ENCODE measurements at places on chromosomes 3 and 15.

GRCh38 chr3:27791956-27792355 lies 69.8 kb upstream of the EOMES start:
- no peaks in the 10 kb centered on the region for H3K4me1 ChIP-seq
- H3K36me3 ChIP-seq: no peaks in the 10 kb centered on the region
- peaks cover 3% of the 10 kb centered on the region for H3K27me3 ChIP-seq

DNA sequence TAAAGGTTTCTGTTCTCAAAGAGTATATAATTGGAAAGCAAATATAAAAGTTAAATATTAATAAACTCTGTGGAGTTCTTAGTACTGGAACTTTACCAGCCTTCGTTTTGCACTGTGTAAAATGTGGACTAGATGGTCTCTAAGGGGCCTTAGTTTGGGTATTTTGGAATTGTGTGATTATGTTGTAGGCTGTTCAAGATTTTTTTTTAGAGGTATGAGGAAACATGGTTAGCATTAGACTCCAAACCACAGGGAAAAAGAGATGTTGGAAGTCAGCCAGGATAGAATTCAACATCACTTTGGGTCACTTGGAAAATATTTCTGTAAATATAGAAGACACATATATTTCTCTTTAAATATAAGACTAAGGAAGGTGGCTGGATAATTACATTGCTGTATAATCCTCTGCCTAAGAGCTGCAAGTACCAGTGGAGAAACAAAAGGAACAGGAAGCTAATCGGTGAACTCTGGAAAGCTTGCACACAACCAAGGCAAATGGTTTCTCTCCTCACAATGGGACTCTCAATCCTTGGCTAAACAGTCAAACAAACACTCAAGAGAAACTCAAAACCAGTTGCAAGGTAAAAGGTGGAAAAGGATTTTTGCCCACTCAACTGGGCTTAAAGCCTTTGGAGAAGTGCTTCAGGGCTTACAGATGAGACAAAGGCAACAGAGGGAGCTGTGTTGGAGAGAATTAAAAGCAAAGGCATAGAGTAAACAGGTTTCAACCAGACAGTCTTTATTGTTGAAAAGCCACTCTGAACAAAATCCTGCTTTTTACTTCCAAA lies 141.7 kb downstream of the NR1D2 start:
- no peaks in the 10 kb centered on the region for H3K4me1 ChIP-seq
- DNase-seq: no peak
- no peaks in the 10 kb centered on the region for H3K36me3 ChIP-seq
- no peak overlapping the region for H3K27ac ChIP-seq

DNA sequence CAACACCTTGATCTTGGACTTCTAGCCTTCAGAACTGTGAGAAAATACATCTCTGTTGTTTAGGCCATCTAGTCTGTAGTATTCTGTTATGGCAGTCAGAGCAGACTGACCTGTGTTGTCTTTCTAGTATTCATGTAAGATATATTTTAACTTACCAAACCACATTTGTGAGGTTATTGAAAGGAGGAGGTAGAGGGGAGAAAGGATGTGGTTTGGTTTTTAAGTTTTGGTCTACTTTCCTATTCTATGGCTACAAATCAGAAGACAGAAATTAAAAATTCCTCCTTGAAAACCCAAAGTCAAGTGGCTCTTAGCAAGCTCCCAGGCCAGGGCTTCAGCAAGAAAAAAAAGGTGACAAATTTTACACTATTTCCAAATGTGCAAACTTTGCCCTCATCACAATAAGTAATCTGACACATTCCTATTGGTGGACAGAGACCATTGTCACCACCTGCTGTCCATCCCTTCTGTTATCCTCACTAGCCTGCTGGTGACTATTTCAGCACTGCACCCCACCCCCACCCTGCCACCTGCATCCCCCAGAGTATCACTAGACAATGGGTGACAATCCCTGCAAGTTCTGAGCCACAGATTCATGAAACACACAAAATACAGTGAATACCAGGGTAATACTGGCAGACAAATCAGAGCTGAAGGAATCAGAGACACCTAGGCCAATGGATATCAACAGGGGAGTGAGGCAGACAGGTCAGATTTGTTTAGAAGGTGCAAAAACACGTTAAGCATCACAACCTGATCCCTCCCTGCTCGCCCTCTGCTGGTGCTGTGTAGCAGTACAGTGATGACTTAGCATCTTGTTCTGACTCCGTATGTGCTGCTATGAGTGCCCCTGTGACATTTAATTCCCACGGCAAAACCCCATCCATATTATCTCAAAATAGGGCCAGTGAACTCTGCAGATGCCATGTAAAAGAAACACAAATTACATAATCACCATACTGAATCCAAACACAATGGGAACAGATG lies 79.0 kb upstream of the DCLK3 start:
- H3K4me1 ChIP-seq: peaks cover 2% of the 10 kb centered on the region
- no peaks in the 10 kb centered on the region for H3K27me3 ChIP-seq
- H3K27ac ChIP-seq: no peak overlapping the region
- no peak overlapping the region for H3K4me3 ChIP-seq
- H3K36me3 ChIP-seq: no peaks in the 10 kb centered on the region

- H3K27ac ChIP-seq: no peak overlapping the region
- peaks cover 3% of the 10 kb centered on the region for H3K4me1 ChIP-seq
- no peak for DNase-seq
- no peak overlapping the region for H3K4me3 ChIP-seq
Measured at GRCh38 chr3:31833391-31834190, 147.5 kb downstream of the OSBPL10 start.

GRCh38 chr3:147737376-147737775 lies 328.2 kb downstream of the ZIC1 start:
- no peaks in the 10 kb centered on the region for H3K36me3 ChIP-seq
- H3K27me3 ChIP-seq: no peaks in the 10 kb centered on the region
- no peaks in the 10 kb centered on the region for H3K4me1 ChIP-seq

DNA sequence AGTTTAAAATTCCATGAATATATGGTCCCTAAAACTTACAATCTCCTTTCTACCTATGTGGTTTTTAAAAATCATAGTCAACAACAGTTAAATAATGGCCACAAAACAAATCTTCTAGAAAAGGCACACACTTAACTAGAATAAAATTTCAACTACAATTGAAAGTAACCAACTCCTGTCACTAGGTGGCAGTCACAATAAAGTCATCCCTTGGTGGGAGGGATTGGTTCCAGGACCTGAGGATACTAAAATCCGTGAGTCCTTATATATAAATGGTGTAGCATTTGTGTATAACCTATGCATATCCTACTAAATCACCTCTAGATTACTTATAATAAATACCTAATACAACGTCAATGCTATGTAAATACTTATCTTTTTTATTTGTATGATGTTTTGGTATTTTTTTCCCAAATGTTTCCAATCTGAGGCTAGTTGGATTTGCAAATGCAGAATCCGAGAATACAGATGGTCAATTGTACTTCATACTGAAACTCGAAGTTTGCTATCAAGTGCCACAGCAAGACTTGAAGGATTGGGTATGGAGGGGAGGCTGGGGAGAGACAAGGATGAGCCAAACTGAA lies 172.6 kb downstream of the FMN1 start:
- H3K27me3 ChIP-seq: no peaks in the 10 kb centered on the region
- H3K4me1 ChIP-seq: peaks cover 12% of the 10 kb centered on the region
- H3K36me3 ChIP-seq: peaks cover 18% of the 10 kb centered on the region
- DNase-seq: peak; percentile 79

GRCh38 chr3:127328421-127328820 lies 40.6 kb upstream of the PRR20G start:
- no peaks in the 10 kb centered on the region for H3K4me1 ChIP-seq
- H3K27me3 ChIP-seq: no peaks in the 10 kb centered on the region
- DNase-seq: no peak
- H3K4me3 ChIP-seq: no peak overlapping the region
- no peak overlapping the region for H3K27ac ChIP-seq

- H3K4me1 ChIP-seq: peaks cover 13% of the 10 kb centered on the region
- DNase-seq: no peak
- H3K27ac ChIP-seq: no peak overlapping the region
- H3K4me3 ChIP-seq: no peak overlapping the region
Measured at GRCh38 chr15:39281094-39281493, 299.8 kb upstream of the THBS1 start.

- H3K4me1 ChIP-seq: peaks cover 11% of the 10 kb centered on the region
- H3K27ac ChIP-seq: peak overlapping the region; percentile 55
- no peak overlapping the region for H3K4me3 ChIP-seq
Measured at GRCh38 chr3:79367066-79367465, 400.7 kb downstream of the ROBO1 start.

- no peaks in the 10 kb centered on the region for H3K36me3 ChIP-seq
- H3K4me1 ChIP-seq: peaks cover 57% of the 10 kb centered on the region
- peak overlapping the region; percentile 93 for H3K27ac ChIP-seq
- peak; percentile 82 for DNase-seq
- H3K27me3 ChIP-seq: no peaks in the 10 kb centered on the region
- H3K4me3 ChIP-seq: peak overlapping the region; percentile 90
Measured at GRCh38 chr3:52240059-52240885, 1.3 kb upstream of the TWF2 start.

GRCh38 chr3:177452831-177453450 lies 255.7 kb upstream of the TBL1XR1 start:
- peak overlapping the region; percentile 79 for H3K27ac ChIP-seq
- H3K27me3 ChIP-seq: no peaks in the 10 kb centered on the region
- DNase-seq: no peak
- H3K36me3 ChIP-seq: no peaks in the 10 kb centered on the region

GRCh38 chr3:51271172-51271571 lies 113.9 kb upstream of the MANF start:
- H3K36me3 ChIP-seq: no peaks in the 10 kb centered on the region
- no peak overlapping the region for H3K27ac ChIP-seq
- DNase-seq: no peak
- H3K4me3 ChIP-seq: no peak overlapping the region

DNA sequence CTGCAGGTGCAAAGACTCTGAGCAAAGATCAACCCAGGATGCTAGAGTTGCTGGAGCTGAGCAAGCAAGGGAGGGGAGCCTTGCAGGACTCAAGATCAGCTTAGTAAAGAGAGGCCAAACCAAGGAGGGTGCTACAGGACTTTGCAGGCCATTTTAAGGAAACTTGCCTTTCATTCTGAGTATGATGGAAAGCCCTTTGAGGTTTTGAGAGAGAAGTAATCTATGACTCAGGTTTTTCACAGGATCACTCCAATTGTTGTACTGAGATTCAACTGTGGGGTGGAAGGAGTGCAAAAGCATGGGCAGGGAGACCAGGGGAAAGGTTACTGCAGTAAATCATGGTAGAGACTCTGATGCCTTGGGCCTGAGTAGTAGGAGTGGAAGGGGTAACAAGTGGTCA lies 260.4 kb upstream of the GPR149 start:
- H3K4me3 ChIP-seq: no peak overlapping the region
- no peaks in the 10 kb centered on the region for H3K36me3 ChIP-seq
- H3K4me1 ChIP-seq: no peaks in the 10 kb centered on the region
- H3K27ac ChIP-seq: no peak overlapping the region

GRCh38 chr3:123389628-123389918 lies 59.3 kb downstream of the ADCY5 start:
- 0 out of 2 replicates have a peak, but pooled peaks cover 3% of the 10 kb centered on the region for H3K27me3 ChIP-seq
- H3K4me3 ChIP-seq: no peak overlapping the region

DNA sequence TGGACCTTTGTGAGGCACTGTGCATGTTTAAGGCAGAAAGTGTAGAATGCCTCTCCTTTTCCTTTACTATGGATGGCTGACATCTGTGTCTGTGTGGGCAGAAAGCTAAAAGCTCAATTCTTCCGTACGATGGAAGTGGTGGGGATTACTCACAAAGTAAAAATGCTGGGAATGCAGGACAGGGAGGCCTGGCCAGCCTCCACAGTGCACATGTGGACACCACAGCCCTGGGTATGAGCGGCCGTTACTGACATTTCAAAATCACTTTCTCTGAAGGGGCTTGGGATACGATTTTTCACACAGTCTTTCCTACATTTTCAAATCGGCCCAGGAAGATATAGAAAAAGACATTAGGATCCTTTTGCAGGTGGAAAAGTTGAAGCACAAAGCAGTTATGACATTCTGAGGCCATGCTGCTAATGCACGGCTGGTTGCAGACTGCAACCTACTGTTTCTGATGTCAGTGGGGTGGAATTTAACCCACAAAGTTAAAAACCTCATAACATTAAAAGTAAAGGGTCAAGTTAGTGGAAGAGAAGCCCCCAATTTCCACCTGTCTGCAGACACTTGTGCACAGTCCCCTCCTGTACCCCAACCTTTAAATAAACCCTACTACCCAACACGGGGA lies 27.9 kb downstream of the EHD4 start:
- peak overlapping the region; percentile 81 for H3K27ac ChIP-seq
- peaks cover 7% of the 10 kb centered on the region for H3K4me1 ChIP-seq
- H3K36me3 ChIP-seq: no peaks in the 10 kb centered on the region
- no peaks in the 10 kb centered on the region for H3K27me3 ChIP-seq
- DNase-seq: no peak

DNA sequence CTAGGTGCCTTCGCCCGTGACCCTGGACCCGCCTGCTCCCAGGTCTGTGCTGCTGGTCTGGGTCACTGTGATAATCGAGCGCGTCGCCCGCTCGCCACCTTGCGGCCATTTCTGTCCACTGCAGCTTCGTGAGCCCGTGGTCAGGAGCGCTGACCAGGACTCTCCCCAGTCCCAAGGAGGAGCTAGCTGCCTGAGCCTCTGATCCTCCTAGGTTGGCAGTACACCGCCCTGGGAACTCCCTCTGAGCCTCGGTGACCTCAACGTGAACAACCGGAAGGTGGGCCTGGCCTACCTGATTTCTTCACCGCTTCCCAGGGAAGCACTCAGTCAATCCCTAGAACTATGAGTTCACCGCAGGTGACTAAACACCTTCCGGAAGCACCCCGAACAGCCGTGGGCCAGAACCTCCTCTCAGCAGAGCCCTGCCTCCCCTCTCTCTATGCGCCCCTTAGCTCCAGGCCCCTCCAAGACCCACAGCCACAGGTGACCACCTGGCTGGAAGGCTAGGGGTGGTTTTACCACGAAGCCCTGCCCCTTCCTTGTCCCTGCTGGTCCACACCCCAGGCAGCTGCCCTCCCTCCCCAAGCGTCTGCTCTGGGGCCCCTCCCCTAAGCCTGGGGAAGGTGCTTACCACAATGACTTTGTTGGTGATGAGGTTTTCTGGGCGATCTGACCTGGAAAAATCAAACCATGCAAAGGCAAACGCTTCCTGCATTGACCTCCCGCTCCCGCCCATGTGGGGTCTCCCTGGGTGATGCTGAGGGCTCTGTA lies 9.7 kb downstream of the PLA2G4D start:
- no peak overlapping the region for H3K27ac ChIP-seq
- H3K4me3 ChIP-seq: peak overlapping the region; percentile 49
- H3K27me3 ChIP-seq: peaks cover 4% of the 10 kb centered on the region
- H3K4me1 ChIP-seq: peaks cover 2% of the 10 kb centered on the region

- no peaks in the 10 kb centered on the region for H3K36me3 ChIP-seq
- H3K4me3 ChIP-seq: no peak overlapping the region
- no peak for DNase-seq
- H3K4me1 ChIP-seq: peaks cover 23% of the 10 kb centered on the region
- no peaks in the 10 kb centered on the region for H3K27me3 ChIP-seq
Measured at GRCh38 chr3:72157748-72158638, 373.0 kb upstream of the PROK2 start.

- H3K27me3 ChIP-seq: no peaks in the 10 kb centered on the region
- no peak overlapping the region for H3K4me3 ChIP-seq
- no peak overlapping the region for H3K27ac ChIP-seq
- DNase-seq: no peak
- no peaks in the 10 kb centered on the region for H3K36me3 ChIP-seq
Measured at GRCh38 chr3:67048067-67048714, 50.1 kb downstream of the KBTBD8 start.
